Sciatic nerve (tissue), 2 donors: ENCODE measurements at places on chromosomes 13 and 19. TPM values are rescaled to one million over a fixed set of nuclear protein-coding genes. Genes with fewer than 3 reads are reported as not detected.

The B3GNT3 gene
- 0.58 TPM for total RNA-seq

The ZFP30 gene
- total RNA-seq: 14.9 TPM

The SOX1 gene
- total RNA-seq: not detected

The FAM83E gene
- total RNA-seq: not detected

The LGALS7 gene
- total RNA-seq: not detected

The PLVAP gene
- total RNA-seq: 283 TPM

The RFX2 gene
- total RNA-seq: 12.7 TPM

The TMC4 gene
- 2.9 TPM for total RNA-seq

The TPTE2 gene
- total RNA-seq: not detected

The ARHGAP45 gene
- total RNA-seq: 26.2 TPM

The GGN gene
- total RNA-seq: 0.31 TPM

The KIR2DL3 gene
- total RNA-seq: not detected

The CHAMP1 gene
- total RNA-seq: 19.2 TPM

The LILRA6 gene
- 11.4 TPM for total RNA-seq

The FBXO27 gene
- 13.4 TPM for total RNA-seq

The CD37 gene
- 21.3 TPM for total RNA-seq

The METTL21C gene
- total RNA-seq: not detected

The KLK12 gene
- not detected for total RNA-seq

The CYP2A7 gene
- not detected for total RNA-seq

The CFAP97D2 gene
- not detected for total RNA-seq

The ZNF229 gene
- 8.6 TPM for total RNA-seq

The NAT14 gene
- total RNA-seq: 11.5 TPM

The TGDS gene
- total RNA-seq: 14.0 TPM

The ASPDH gene
- total RNA-seq: not detected

The ZMYM5 gene
- total RNA-seq: 19.9 TPM

The IFNL3 gene
- not detected for total RNA-seq

The SIN3B gene
- 84.8 TPM for total RNA-seq

The GARIN5A gene
- total RNA-seq: 0.45 TPM

The SLC10A2 gene
- total RNA-seq: not detected

The SELENOV gene
- not detected for total RNA-seq

The ETV2 gene
- 1.2 TPM for total RNA-seq

The ZNF471 gene
- total RNA-seq: 22.2 TPM

The PBX4 gene
- total RNA-seq: 5.1 TPM

The TIMM29 gene
- 14.4 TPM for total RNA-seq

The FLT1 gene
- total RNA-seq: 84.8 TPM

The C19orf73 gene
- 0.67 TPM for total RNA-seq

The CBLC gene
- total RNA-seq: not detected

The SIGLEC9 gene
- 5.3 TPM for total RNA-seq
